ENCODE measurements at places on chromosomes 2 and 18. TPM values are rescaled to one million over a fixed set of nuclear protein-coding genes. Genes with fewer than 3 reads are reported as not detected.

Gene TMEM178A
- total RNA-seq = 0.42 TPM

GRCh38 chr18:36771245-36771644, 57.6 kb downstream of the TPGS2 start:
- H3K4me3 ChIP-seq = no peak overlapping the region
- no peaks in the 10 kb centered on the region for H3K36me3 ChIP-seq
- peaks cover 5% of the 10 kb centered on the region for H3K4me1 ChIP-seq
- no peak for DNase-seq
- no peak overlapping the region for H3K27ac ChIP-seq

DNA sequence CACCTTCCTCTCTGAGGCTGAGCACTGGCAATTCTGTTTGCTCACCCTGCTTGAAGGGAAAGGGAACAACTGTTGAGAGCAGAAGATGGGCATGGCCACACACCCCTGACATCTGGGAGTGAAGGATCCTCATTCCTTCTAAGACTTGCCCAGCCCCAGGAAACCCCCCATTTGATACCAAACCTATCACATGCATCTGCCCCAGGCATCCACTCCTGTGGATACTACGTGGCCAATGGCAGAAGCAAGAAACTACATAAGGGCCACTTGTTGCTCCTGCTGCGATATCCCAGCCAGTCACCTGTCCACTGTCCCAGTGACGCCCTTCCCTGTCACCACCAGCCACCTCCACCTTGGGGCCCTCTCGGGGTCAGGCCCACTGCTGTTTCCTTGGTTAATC, 185.2 kb downstream of the SMAD2 start:
- no peak overlapping the region for H3K4me3 ChIP-seq
- no peak overlapping the region for H3K27ac ChIP-seq
- H3K27me3 ChIP-seq = peaks cover 6% of the 10 kb centered on the region
- H3K36me3 ChIP-seq = no peaks in the 10 kb centered on the region

Gene MDH1B
- 0.36 TPM for total RNA-seq

Gene DLX1
- not detected for total RNA-seq

DNA sequence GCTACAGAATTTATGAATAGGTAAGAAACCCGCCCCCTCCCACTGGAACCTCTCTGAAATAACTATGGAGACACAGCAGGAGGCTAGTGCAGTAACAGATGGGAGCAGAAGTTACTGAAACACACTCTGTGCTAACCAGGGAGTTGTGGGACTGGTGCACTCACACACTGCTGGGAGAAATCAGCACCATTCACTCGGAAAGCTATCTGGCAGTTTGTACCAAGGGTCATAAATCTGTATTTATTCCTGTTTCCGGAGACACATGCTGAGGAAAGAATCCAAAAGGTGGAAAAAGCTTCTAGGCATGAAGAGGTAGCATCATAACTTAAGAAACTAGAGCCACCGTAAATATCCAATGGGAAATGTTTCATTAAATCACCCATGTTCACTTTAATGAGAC, 39.9 kb downstream of the TGFA start:
- no peak for DNase-seq
- H3K36me3 ChIP-seq = no peaks in the 10 kb centered on the region
- H3K4me1 ChIP-seq = no peaks in the 10 kb centered on the region
- H3K4me3 ChIP-seq = no peak overlapping the region
- H3K27ac ChIP-seq = no peak overlapping the region
- H3K27me3 ChIP-seq = no peaks in the 10 kb centered on the region

Gene DAPL1
- total RNA-seq = not detected
